ENCODE measurements at places on chromosomes 16 and 17. TPM values are rescaled to one million over a fixed set of nuclear protein-coding genes. Genes with fewer than 3 reads are reported as not detected.

DNA sequence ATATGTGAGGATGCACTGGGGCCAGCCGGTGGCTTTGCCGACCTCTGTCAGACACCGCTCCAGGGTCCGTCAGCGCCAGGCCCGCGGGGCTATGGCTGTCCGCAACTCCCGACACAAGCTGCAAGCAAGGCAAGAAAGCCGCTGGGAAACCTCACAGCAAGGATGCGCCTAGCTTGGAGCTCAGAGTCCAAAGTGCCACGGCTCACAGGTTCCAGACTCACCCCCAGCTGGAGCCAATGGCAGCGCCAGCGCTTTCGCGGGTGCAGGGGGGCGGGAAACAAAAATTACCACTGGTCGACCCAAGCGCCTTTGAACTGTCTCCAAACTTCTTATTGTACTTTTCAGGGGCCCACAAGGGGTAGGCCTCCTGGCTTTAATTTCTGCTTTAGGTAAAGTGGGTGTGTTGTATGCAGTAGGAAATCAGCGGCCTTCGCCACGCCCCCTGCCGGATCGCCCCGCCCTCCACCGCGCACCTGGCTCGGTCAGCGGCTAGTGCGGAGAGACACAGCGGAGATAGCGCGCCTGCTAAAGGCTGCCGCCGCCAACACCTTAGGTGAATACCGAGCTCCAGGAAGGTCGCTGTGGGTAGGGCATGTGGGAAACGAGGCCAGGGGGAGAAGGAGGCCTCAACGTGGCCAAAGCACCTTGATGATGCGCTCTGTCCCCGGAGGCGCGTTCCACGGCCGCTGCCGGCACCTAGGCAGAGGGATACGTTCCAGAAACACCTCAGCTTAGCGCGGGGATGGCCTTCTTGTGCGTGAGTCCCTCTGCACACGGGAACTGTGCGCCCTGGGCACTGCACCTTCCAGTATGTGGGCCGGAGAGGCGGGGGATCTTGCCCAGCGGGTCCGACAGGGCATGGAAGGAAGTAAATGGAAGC lies 61.0 kb upstream of the RBL2 start:
- H3K4me3 ChIP-seq, result no peak overlapping the region
- no peaks in the 10 kb centered on the region for H3K36me3 ChIP-seq
- peak; percentile 88 for DNase-seq
- no peaks in the 10 kb centered on the region for H3K27me3 ChIP-seq

Gene ALOX12
- not detected for total RNA-seq

GRCh38 chr17:4108397-4108796 lies 34.4 kb downstream of the ZZEF1 start:
- no peak overlapping the region for H3K4me3 ChIP-seq
- DNase-seq, result no peak
- H3K27ac ChIP-seq, result peak overlapping the region; percentile 51
- H3K27me3 ChIP-seq, result no peaks in the 10 kb centered on the region

- DNase-seq, result no peak
- H3K4me1 ChIP-seq, result no peaks in the 10 kb centered on the region
- no peaks in the 10 kb centered on the region for H3K36me3 ChIP-seq
- H3K27me3 ChIP-seq, result no peaks in the 10 kb centered on the region
- no peak overlapping the region for H3K27ac ChIP-seq
- H3K4me3 ChIP-seq, result no peak overlapping the region
These were observed 8.4 kb upstream of the SHCBP1 start for GRCh38 chr16:46629331-46630219.

DNA sequence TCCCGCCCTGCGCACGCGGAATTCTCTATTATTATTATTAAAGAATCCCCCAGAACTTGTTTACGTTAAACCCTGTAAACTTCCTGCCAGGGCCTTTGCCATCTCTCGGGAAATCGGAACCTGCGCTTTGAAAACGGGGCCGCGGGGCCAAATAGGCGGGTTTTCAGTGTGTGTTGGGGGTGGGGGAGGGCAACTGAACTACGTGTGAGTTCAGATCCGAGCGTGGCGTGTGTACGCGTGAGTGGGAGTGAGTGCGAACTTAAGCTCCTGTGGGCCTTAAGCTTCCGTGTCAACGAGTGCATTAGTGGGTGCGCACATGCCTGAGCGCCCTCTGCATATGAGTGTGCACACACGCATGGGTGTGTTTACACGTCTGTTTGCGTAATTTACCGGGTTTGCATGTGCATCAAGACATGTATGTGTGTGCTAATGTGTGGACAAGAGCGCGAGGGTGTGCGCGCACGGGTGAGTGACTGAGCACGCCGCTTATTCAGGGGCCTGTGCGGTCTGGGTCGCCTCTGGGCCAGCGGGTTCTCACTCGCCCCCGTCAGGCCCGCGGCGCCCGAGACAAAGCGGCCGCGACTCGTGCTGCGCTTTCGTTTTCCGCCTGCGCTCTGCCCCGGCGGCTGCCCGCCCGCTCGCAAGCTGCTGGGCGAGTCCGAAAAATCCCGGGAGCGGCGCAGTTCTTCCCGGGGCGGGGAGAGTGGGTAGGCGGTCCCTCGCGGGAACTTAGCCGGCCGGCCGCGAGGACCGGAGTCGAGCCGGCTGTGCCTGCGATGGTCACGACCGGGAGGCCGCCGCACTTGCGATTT lies 1.2 kb upstream of the FOXF1 start:
- H3K27ac ChIP-seq, result peak overlapping the region; percentile 0
- peak; percentile 41 for DNase-seq
- H3K27me3 ChIP-seq, result peaks cover 61% of the 10 kb centered on the region
- no peaks in the 10 kb centered on the region for H3K36me3 ChIP-seq
- peak overlapping the region; percentile 56 for H3K4me3 ChIP-seq

- peaks cover 8% of the 10 kb centered on the region for H3K4me1 ChIP-seq
- no peak for DNase-seq
- H3K27ac ChIP-seq, result no peak overlapping the region
- H3K27me3 ChIP-seq, result peaks cover 48% of the 10 kb centered on the region
- no peak overlapping the region for H3K4me3 ChIP-seq
- no peaks in the 10 kb centered on the region for H3K36me3 ChIP-seq
These were observed 38.1 kb downstream of the MRPS23 start for GRCh38 chr17:57811638-57812280.

GRCh38 chr17:20852239-20852989 lies 190.4 kb downstream of the USP22 start:
- H3K27me3 ChIP-seq, result peaks cover 42% of the 10 kb centered on the region
- peak; percentile 46 for DNase-seq
- no peak overlapping the region for H3K27ac ChIP-seq
- H3K36me3 ChIP-seq, result no peaks in the 10 kb centered on the region
- H3K4me3 ChIP-seq, result peak overlapping the region; percentile 60

GRCh38 chr16:30003670-30004423 lies 7.0 kb downstream of the DOC2A start:
- no peak overlapping the region for H3K4me3 ChIP-seq
- peaks cover 20% of the 10 kb centered on the region for H3K36me3 ChIP-seq
- H3K27me3 ChIP-seq, result peaks cover 2% of the 10 kb centered on the region
- H3K27ac ChIP-seq, result no peak overlapping the region
